A172 (cell line): ENCODE measurements at places on chromosomes 16 and 17.

GRCh38 chr17:37701496-37701898 lies 43.4 kb downstream of the HNF1B start:
- no peak for DNase-seq

GRCh38 chr17:30965686-30966085 lies 5.2 kb upstream of the RNF135 start:
- no peak for DNase-seq

- DNase-seq = peak; percentile 44
These were observed at the start of gene STAT5A for GRCh38 chr17:42287977-42288802. Gene STAT5A (plus strand): TSS chr17:42288498. CDS start chr17:42289412, 914 bp downstream.

- DNase-seq = no peak
These were observed 160.4 kb downstream of the ABCC12 start for GRCh38 chr16:47995354-47995753.

DNA sequence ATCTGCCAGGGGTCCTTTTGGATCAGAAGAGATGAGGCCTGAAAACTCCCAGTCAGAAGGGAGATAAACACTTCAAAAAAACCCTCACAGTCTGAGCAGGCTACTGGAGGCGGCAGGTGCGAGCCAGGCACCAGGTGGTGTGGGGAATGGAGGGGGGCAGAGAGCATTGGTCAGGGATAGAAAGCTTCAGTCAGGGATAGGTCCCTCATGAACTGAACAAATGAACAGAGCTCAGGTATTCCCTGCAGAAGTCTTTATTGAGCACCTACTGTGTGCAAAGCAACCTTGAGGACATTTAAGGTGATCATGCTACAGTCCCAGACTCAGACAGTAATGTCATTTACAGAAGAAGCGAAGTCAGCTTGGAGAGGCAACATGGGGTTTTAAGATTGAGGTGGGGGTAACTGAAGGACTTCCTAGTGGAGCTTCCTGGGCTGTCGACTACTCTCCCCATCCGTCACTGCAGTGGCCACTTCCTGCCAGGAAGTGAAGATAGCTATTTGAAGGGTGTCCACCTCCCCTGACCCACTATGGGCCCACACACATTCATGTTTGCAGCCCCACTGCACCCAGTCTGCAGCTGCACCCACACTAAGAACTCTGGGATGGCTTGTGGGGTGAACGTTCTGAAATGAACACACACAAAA lies 3.2 kb downstream of the KIFC3 start:
- no peak for DNase-seq

DNA sequence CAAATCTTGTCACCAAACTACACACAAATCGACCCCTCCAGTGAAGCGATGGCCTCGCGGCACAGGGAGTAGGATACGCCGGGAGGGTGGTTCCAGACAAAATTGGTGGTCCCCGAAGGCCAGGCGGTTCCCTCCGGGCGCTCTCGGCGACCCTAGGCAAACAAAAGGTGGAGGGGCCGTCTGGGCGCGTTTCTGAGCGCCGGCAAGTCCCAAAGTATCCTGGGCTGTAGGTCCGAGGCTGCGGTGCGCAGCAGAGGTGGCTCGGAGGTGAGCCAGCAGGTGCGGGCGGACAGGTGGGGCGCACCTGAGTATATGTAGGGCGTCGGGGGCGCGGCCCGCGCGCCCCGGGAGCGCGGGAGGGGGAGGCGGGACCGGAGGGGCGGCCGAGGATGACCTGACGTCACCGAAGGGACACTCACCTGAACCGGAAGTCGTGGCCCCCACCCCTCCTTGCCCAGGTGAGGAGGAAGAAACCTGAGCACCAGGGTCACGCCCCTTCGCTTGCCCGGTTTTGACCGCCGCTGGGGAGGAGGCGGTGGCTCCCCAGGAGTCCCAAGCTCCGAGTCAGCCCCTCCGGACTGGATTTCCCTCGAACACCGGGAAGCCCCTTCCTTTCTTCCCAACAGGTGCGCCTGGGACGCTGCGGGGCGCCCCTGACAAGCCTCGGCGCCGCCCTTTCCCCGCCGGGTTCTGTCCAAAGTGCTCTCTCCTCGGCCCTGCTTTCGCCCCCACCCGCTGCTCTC lies at the start of gene CLDN7:
Gene CLDN7, minus strand, starts transcription at position 287 of the 743 bp plus-strand sequence. CDS start 435 bp downstream, outside the sequence.
- DNase-seq = no peak

DNA sequence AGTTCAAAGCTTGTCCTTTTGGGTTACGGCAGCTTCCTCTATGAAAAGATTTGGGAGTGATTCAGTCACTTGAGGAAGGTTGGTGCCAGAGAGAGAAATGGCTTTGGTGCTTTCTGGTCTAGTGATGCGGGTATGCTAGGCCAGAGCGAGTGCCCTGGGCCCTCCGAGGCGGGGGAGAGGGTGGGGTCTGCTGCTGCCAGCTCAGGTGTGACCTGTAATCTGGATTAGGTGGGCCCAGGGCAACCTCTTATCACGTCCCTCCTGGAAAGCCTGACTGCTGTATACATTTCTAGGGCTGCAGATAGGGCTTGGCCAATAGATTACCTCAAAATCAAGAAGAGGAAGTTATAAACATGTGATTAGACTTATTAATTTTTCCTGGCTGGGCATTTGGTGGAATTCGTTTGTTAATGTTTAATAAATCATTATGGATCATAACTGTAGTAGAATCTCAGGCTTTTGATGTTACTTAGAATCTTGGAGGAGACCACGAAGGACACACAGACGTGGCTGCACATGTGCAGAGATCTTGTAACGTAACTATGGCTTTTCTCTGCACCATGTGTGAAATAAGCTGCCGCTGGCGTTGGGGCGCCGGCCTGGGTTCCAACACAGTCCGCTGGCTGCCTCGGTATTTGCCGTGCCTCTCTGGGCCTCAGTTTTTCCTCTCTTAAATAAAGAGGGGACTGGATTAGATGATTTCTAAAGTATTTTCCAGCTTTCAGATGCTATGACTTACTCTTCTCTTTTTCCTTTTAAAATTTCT lies 1.2 kb downstream of the IRF8 start:
- no peak for DNase-seq

DNA sequence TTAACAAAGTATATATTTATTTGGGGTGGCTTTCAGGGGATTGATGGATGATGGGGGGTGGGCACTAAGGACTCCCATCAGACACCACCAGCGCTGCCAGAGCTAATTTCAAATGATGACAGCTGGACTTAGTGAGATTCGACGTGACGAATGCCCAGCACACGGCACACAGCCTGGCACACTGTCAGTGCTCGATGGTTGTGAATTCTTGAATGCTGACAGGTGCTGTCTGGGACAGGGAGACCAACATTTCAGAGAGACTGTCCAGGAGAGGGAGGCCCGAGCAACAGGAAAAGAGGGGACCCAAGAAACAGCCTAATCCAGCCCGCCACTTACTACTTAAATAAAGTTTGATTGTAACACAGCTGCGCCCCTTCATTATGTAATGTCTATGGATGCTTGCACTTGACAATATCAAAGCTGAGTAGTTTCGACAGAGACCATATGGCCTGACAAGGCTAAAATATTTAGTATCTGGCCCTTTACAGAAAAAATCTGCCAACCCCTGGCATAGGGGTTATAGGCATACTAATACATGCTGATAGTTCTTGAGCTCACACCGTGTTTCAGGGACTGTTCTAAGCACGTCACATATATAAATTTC lies 6.2 kb upstream of the MPRIP start:
- DNase-seq = no peak

- DNase-seq = no peak
These were observed 12.3 kb downstream of the TMEM100 start for GRCh38 chr17:55710410-55710809.

GRCh38 chr17:77441130-77441920 lies 300.6 kb downstream of the SEC14L1 start:
- DNase-seq = no peak

DNA sequence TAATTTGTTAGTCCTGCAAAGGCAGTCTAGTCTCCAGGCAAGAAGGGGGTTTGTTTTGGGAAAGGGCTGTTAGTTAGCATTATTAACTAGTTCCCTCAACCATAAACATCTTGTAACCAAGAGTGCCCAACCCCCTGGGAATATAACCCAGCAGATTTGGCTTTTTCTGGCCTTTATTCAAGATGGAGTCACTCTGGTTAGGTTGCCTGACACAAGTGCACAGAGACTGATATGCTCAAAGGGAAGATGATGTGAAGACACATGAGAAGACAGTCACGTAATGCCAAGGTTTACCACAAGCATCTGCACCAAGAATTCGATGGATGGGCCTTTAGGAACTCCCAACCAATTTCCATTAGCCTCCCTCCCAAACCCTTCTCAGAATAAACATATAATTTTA lies 3.9 kb upstream of the SCPEP1 start:
- no peak for DNase-seq

DNA sequence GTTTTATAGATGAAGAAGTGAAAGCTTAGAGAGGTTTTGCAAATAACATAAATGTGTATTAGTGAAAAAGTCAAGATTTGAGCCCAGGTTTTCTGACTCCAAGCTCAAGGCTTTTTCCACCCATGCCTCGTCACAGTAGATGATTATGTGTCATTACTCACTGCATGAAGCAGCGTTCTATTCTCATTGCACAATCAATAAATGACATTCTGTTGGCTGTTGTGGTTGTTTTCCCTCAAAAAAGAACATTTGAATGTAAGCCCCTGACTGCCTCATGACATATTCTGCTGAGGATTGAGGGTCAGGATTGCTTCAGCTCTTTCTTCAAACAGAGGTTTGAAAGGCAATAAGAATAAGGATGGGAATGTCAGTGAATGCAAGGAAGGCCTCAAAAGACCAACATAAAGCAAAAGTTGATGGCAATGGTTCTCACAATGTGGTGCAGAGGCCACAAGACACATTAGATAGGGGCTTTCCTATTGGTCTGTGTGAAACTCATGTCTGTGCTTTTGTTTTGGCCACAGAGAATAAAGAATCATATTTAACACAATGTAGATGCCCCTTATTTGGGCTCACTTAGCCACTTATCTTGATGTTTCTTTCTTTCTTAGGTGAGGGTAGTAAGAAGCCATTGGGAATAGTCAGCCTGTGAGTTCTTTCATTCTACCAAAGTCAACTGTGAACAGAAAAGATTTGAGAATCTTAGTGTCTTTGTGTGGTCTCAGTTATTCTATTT lies 5.4 kb upstream of the MMD start:
- DNase-seq = no peak

DNA sequence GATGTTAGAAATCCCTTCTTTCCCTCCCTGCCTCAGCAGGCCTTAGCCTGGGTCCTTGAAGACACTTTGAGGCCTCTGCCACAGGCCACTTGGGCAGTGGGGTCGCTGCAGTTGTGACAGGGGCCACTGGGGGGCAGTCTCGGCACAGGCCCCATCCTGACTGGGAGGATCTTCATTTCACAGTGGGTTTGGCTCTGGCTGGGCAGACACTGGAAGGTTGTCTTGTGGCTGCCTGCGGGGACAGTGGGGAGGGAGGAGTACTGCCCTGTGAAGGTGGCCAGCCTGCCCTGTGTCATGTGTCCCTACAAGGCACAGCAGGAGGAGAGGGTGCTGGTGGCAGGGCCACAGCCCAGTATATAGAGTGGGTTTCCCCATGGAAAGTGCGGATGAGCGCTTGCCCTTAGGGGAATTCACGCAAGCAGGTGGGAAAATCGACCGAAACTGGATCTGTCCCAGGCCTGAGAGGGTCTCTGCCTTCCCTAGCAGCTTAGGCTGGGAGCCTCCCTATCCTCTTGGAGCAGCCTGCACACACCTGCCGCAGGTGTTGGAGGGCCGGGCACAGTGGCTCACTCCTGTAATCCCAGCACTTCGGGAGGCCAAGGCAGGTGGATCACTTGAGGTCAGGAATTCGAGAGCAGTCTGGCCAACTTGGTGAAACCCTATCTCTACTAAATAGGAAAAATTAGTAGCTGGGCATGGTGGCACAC lies 28.8 kb downstream of the GINS2 start:
- peak; percentile 66 for DNase-seq

DNA sequence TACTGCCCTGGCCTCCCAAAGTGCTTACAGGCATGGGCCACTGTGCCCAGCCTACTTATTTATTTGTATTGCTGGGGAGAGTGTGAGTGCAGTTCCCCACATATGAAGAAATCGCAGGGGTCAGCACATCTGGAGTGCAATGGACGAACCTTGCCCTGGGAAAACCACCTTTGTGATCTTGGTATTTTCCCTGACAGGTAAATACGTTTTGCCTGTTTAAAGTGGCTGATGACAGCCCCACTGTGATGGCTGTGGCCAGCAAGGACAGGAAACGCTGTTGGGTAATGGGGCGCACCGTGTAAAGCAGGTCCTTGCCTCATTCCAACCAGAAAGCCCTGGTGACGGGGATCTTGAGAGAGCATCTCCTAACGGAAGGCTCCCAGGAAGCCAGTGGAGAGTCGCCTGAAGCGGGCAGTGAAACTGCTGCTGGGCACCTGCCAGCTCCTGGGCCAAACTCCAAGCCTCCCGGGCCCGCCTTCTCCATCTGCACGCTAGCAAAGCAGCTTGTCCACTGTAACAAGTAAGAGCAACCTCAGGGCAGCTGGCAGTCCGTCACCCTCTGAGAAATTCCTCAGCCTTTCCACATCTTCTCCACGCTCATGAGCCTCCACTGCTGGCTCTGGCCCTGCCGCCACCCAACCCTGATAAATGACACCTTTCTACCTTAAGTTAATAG lies 17.5 kb downstream of the EMC8 start:
- peak; percentile 38 for DNase-seq

GRCh38 chr16:69190046-69190588 lies 3.2 kb downstream of the SNTB2 start:
- DNase-seq = no peak

DNA sequence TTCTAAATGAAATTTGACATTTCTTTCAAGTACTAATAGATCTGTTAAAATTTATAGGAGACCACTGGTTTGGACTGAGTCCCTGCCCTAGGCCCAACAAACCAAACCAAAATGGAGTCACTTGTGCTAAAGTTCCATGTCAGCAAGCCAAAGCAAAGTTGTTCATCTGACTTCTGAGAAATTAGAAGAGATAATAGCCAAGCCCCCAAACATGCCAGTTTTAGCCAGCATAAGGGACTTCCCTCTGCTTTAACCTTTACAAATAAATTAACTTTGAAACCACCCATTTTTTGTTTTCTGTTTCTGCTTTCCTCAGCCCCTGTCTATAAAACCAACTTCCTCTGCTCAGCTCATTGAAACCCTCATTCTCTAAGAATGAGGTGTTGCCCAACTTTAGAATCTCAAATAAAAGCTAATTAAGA lies 18.9 kb downstream of the CDR2 start:
- DNase-seq = no peak

DNA sequence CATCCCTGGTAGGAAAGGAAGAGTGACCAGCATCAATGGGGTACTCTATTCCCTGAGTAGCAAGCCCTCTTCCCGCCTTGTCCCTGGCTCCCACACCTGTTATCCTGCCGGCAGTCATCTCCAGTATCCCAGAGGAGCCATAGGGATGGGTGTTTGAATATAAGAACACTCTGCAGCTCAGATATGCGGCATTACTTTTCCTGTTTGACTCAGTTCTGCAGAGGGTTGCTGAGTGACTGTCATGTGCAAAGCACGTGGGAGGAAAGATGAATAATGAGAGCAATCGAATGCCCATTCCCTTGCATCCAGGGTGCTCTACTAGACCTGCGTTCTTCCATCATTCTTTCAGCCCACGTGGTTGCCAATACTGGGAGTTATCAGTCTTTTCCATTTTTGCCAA lies 115.1 kb downstream of the PRKCB start:
- no peak for DNase-seq

DNA sequence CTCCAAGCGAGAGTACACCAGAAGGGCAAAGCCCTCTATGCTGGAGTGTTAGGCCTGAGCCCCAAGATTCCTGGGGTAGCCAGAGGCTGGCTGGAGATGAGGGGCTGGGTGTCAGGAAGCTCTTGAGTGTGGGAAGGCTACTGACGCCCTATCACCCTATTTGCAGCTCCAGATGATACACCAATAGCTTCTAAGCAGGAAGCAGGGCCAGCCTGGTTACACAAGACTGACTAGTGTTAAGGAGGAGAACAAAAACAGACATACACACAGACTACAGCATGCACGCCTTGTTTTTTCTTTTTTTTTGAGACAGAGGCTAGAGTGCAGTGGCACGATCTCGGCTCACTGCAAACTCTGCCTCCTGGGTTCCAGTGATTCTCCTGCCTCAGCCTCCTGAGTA lies 15.9 kb downstream of the POLR3K start:
- no peak for DNase-seq
